Renal cortex interstitium (tissue), 15 donors: ENCODE measurements at places on chromosomes 6 and 20. TPM values are rescaled to one million over a fixed set of nuclear protein-coding genes. Genes with fewer than 3 reads are reported as not detected.

- no peak for DNase-seq
These were observed 1286.4 kb downstream of the GRIK2 start for GRCh38 chr6:102679865-102680264.

DNA sequence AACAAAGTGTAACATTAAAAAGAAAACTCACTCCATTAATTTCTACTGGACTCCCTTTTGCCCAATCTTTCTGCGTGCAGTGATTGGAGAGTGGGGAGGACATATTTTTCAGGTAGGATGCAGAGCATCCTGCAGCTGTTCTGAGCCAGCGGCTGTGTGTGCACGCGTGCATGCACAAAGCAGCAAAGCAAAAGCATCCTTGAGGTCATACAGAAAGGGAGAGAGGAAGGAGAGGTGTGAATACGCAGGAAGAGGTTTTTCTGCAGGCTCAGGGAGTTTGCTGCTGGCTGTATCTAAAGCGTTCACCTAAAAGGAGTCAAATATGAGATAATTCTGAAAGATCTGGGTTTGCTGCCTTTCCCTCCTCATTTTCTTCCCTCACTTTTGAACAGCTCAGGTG is 108.4 kb downstream of the HUS1B start:
- no peak for DNase-seq

GRCh38 chr20:23362392-23363256 is 642 bp downstream of the GZF1 start:
- peak; percentile 21 for DNase-seq

DNA sequence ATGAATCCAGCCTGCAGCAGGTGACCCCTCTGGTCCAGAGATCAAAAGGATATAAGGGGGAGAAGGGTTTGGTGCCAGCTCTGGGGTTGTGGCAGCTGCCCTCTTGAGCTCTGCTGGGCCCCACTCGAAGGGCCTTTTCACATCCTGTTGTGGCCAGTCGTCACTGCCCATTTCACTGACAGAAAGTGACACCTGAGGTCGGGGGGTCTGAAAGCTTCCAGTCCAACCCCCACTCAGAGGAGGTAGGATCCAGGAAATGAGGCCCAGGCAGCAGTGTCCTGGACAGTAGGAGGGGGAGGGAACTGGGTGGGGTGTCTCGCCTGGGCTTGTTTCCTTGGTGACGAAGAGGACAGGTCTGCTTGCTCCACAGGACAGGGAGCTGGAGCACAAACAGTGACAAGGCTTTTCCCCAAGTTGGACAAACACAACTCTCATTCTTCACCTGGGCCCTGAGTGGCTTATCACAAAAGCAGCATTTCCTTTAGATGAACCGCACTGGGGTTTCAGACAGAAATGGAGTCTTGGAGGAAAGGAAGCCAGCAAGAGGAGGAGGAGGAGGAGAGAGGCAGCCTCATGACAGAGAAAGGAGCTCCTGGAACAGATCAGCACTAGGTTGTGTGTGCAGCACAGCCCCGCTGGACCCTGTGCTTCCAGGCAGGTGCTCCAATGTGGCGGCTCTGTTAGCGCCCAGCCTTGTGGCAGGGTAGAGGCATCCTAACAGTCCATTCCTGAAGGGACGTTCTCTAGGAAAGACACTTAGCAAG is 11.0 kb downstream of the FRS3 start:
- DNase-seq = no peak

- no peak for DNase-seq
These were observed 5.4 kb downstream of the JPH2 start for GRCh38 chr20:44181611-44182010.

DNA sequence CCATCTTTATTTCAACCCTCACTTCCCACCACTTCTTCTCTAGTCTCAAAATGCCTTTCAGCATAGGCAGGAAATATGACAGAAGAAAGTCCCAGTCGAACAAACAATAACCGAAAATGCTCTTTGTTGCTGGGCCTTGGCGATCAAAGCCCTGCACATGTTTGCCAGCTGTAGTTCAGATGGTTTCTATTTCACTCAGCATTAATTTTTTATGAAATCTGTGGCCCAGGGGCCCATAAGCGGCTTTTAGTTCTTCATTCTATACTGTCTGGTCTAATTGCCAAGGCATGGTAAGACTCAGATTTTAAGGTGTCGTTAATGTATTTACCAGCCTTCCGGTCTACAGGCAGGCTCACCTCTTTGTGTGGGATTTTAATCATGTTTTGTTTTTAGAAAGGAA is 10.9 kb upstream of the F13A1 start:
- DNase-seq = no peak

DNA sequence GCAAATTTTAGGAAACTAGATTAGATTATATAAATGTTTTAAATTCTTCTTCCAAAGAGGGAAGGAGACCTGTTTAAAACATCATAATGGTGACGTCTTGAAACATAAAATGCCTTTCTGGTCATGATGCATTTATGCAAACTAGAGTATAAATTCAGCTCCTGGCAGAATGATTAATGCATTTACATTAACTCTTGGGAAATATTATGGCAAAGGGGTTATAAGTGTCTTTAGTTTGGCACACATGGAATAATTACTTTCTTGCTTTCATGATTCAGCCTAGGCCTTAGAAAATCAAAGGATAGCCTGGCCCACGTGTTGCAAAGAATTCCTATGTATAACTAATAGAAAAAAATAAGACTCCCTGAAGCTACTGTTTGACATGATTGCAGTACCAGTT is 639.2 kb downstream of the RFPL4B start:
- no peak for DNase-seq

DNA sequence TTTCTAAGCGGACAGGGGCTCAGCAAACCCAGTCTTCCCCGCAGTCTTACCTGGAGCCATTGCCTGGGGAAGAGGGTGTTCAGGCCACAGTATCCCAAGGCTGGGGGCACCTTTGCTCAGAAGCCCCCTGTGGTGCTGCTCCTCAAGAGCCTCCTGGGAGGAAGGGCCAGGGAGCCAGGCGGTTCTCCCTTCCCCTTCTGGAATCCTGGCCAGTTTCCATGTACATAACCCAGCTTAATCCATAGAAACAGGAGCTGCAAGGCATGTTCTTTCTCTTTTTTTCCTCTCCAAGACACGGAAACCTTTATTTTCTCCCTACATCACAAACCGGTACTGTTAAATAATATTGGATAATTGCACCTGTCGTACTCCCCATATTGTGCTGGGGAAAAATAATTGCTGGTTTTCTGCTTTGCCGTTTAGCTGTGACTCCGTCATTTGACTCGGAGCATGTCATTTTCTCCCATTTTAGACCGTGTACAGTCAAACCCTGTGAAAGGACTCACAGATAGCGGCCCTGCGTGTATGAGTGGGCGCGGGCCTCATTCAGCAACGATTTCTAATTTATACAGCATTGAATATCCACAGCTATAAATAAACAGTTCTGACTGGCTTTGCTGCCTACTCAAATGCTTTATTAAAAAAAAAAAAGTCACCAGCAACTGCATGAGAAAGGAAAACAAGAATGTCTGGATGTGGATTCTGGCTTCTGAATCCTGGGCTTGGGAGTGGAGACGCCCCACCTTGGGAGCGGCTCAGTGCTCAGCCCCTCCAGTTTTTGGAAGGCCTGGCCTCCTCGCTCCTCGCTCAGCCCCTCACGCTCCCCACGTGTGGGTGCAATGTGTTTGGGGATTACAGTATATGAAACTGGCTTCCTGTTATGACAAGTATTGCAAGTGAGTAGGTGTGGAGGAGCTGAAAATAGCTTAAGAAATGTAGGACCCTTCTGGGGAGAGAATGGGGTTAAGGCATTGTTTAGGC is 67.3 kb downstream of the ADTRP start:
- no peak for DNase-seq

DNA sequence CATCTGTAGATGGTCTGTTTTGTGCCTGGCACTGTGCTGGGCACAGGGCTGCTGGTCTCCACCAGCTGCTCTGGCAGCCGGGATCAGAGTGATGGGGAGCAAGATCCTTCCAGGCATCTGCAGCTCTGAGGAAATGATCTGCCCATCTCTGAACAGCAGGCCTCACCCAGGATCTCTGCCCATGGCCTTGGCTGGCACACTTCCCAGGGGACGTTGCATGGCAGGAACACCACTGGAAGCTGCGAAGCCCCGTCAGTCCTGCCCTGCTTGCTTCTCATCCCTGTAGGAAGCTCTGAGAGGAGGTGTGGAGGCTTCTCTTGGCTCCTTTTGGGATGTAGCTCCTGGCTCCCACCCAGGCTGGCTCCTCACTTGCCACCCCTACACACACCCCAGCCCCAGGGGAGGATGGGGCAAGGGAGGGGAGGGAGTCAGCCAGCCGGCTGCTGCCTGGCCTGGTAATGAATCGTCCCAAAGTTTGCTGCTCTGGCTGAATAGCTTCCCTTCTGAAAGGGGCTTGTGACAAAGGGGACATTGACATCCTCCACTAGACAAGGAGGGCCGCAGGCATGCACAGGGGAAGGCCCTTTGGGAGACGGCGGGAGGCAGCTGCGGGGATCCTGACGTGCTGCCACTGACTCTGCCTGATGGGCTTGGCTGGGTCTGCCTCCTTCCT is 108.9 kb downstream of the VEGFA start:
- DNase-seq = no peak

GRCh38 chr20:33947709-33948295 is 45.9 kb upstream of the RALY start:
- DNase-seq = no peak

DNA sequence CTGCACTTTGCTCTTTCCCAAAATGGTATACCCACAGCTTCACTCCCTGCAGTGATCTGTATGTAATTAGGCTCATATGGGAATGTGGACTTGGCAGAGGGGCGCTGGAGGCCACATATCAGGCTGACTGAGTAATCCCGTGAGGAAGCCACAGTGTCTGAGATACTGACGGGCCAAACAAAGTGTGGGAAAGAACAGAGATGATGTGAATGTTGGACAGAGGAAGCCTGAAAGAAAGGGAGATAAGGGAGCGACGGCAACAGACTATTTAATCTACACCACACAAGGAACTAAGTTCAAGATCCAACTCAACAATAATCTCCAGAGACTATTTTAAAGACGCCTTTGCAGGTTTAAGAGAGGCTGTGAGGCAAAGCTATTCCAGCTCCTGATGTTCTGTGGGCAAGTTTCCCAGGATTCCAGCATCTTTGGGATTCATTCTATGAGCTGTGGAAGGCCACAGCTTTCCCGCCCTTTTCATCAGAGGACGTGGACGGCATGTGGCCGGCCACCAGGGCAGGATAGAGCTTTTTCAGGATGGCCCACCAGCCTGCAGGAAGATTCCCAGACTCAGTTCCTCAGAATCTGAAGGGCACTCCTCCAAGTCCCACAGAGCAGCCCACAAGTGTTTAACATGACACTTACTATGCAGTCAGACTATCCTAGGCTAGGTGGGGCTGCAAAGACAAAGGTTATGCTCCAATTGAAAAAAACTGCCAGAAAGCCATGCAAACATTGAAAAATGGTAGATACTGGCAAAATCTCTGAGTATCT is 237.5 kb downstream of the ATXN1 start:
- no peak for DNase-seq

DNA sequence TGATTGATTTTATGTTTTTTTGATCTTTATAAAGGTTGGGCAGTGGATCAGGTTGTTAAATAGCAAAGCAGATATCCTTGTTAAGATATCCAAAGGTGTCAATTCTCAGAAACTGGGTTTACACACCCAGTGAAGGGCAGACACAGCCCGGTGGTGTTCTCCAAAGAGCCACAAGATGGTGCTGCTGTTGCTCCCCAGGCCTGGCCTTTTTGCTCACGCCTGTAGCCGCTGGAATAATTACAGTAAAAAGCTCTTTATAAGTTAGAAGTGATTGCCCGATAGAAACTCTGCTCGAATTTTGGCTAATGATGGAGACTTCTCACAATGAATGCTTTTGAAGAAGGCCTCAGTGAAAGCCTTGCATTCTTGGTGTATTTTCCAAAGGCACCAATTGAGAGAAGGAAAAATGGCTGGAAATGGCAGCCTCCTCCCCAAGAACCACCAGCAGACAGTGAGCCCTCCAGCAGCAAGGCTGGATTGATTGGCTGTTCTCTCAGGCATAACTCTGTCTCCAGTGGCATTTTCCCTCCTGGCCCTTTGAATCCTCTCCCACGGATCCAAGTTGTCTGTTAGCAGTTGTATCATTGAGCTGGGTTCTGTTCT is 120.5 kb upstream of the CHD6 start:
- DNase-seq = peak; percentile 20

DNA sequence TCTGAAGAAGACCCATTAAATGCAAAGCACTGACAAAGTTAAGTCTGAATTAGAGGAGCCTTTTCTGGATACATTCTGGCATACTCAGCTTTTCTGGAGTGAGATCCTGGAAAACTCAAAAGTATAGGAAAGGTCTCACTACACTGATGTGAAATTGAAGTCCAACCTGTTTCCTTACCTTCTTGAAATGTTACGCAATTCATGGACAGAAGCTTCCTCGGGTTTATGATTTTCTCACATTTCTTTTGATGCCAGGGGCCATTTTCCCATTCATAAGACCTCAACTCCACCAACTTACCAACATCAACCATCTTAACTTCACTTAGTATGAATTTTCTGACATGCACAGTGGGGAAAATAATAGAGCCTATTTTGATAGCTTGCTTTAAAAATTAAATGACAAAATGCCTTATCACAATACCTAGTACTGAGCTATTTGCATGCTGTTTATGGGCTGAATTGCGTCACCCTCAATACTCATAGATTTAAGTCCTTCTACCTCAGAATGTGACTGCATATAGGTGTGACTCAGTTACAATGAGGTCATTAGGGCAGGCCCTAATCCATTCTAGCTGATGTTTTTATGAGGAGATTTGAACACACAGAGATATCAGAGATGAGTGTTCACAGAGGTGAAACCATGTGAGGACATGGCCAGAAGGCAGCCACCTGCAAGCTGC is 73.4 kb upstream of the RAB32 start:
- DNase-seq = no peak

DNA sequence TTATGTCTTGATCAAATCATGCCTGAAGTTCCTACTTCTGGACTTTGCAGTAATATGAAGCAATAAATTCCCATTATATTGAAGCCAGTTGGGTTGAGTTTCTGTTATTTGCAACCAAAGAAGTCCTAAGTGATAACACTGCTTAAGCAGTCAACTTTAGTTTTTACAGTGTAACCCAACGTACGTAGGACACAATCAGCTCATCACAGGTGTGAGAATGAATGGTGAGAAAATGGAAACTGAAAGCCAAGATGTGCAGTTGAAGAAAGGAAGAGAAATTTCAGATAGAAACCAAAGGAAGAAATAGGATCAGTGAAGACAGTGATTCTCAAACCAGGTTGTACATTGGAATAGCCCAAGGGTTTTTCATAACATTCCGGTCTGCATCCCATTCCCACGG is 211.4 kb upstream of the ZFP64 start:
- no peak for DNase-seq

DNA sequence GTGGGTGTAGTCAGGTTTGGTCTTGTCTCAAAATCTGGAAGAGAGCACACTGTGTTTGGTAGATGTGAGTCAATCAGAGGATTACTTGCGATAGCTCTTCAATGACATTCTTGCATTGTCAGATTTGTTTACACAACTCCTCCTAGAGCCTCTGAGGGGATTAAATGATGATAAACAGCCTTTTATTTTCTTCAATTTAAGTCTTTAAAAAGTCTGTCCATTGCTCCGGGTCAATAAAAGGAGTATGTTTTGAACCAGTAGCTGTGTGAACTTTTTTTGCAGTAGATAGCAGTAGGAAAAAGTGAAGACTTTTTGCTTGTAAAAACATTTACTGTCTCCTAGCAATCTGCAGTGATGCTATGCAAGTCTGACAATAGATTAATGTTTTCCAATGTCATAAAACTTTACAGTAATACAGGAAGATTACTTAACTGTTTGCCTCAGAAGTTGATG is 49.9 kb downstream of the GJA1 start:
- no peak for DNase-seq

Gene HTR1E
- 0.92 TPM for polyA plus RNA-seq

Gene PRND
- polyA plus RNA-seq = 4.6 TPM

Gene PLCB1
- polyA plus RNA-seq = 46.4 TPM

Gene RFX6
- polyA plus RNA-seq = 0.05 TPM

Gene CYP39A1
- 8.0 TPM for polyA plus RNA-seq

Gene MAFB
- polyA plus RNA-seq = 144 TPM

Gene CCM2L
- 8.1 TPM for polyA plus RNA-seq

Gene NFYA
- polyA plus RNA-seq = 47.1 TPM
